ENCODE measurements at places on chromosomes 11 and 22. TPM values are rescaled to one million over a fixed set of nuclear protein-coding genes. Genes with fewer than 3 reads are reported as not detected.

DNA sequence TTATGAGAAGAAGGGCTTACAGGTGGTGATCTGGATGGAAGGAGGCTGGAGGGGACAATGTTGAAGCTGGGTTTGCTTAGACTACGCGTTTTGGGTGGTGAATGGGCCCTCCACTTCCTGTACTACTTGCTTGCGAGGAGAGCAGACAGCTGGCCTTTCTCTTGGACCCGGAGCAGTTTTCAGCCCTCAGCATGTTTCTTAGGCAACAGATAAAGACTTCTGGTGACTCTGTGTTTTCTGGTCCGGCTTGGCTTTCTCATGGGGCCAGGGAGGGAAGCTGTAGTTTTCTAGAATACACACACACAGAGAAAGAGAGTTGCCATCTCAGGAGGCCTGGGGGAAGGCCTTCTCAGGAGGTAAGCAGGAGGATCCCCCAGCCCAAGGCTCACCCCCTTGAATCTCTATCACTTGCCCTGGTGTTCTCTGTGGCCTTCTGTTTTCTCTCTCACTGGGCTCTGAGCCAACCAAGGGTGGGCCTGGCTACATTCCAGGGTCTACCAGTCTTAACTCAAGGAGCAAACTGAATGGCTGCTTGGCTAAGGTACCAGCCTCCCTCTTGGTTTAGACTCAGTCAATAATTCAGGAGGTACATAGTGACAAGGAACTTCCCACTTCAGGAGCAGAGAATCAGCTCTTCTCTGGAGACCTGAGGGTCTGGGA, 2.4 kb downstream of the CCS start:
- DNase-seq: peak; percentile 30

DNA sequence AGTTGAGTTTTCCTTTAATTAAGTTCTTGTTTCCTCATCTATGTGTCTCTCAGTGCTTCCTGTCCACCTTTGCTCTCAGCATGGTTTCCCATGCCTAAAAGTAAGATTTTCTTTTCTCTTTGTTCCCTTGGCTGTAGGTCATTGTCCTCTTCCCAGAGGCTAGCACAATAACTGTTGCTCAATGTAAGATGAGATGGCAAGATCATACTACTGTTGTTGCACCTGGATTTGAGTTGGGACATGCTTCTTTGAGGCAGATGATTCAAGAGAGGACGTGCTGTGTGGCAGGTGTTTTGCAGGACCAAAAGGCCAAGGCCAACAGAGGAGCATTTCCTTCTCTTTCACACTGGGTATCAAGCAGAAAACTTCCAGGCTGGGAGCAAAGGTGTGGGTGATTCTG, 11.3 kb upstream of the NELL1 start:
- no peak for DNase-seq

DNA sequence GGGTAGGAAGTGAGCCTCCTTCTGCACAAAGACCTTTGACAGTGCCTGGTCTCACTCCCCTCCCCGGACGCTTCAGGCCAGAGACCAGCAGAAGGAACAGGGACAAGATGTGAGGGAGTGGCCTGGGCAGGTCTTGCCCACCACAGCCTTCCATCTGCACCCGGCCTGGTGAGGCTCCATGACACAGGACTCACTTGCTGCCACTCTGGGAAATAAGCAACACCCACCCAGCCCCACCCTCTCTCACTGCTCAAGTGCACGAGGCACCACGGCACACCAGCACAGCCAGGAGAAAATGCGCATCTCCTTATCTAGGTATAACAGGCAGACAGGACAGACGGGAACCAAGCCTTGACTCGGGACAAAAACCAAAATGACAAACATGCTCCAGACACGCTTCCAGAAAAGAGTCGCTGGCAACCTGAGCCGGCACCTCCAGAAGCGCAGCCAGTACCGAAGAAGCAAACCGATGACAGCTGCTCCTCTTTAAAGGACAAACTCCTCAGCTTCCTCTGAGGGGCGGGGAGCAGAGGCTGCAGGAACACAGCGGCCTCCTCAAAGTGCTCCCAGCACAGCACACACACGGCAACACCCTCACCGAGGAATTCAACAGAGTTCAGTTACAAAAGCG, 41.7 kb downstream of the BRD1 start:
- DNase-seq: no peak

DNA sequence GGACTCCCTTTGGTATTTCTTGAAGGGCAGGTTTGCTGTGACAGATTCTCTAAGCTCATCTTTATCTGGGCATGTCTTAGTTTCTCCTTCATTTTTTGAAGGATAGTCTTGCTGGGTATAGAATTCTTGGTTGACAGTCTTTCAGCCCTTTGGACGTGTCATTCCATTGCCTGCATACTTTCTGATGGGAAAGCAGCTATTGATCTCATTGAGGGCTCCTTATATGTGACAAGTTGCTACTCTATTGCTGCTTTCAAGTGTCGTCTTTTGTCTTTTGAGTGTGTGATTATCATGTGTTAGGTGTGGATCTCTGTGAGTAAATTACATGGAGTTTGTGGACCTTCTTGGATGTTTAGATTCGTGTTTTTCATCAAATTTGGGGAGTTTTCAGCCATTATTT, 21.9 kb downstream of the IGHMBP2 start:
- DNase-seq: no peak

GRCh38 chr11:134045799-134046635, 22.9 kb upstream of the JAM3 start:
- peak; percentile 67 for DNase-seq

- peak; percentile 97 for DNase-seq
Measured at GRCh38 chr11:10857709-10858438, at the start of gene ZBED5. TSS of gene ZBED5 (minus strand) at chr11:10858053. CDS start at chr11:10854945, 3,108 bp downstream.

DNA sequence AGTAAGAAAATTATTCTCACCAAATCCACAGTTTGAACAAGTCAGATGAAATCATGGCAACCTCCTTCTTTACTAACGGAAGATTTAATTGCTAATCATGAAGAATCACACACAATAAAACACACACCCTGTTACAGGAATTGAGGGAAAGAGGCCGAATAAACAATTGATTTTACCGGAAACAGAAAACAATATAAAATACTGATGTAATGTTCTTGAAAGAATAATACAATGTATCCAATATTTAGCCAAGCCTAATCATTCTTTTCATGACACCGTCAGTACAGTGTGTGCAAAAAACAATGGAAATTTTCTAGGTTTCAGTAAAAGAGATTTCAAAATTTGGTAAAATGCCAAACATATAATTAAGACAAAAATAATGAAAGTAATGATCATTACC, 23.4 kb downstream of the ASRGL1 start:
- no peak for DNase-seq

- DNase-seq: peak; percentile 69
Measured at GRCh38 chr22:38824585-38824984, 19.2 kb downstream of the NPTXR start.

- DNase-seq: no peak
Measured at GRCh38 chr11:121113611-121114010, 12.6 kb downstream of the TECTA start.

DNA sequence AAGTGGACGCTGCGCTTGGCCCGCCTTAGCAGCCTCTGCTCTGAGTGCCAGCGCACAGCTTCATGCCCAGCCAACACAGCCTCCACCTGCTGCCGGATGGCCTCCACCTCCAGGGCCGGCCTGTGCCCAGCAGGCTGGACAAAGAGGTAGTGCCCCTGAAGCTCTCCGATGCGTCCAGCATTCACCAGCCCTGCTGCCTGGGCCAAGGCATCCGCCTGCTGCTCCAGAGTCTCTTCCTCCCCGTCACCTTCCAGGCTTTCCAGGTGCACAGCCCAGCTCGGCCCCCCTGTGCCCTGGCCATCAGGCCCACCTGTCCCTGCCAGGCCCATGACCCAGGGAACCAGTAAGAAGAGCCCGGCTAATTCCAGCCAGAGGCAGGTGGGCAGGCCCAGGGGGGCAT, 2.5 kb downstream of the PCSK7 start:
- DNase-seq: no peak

DNA sequence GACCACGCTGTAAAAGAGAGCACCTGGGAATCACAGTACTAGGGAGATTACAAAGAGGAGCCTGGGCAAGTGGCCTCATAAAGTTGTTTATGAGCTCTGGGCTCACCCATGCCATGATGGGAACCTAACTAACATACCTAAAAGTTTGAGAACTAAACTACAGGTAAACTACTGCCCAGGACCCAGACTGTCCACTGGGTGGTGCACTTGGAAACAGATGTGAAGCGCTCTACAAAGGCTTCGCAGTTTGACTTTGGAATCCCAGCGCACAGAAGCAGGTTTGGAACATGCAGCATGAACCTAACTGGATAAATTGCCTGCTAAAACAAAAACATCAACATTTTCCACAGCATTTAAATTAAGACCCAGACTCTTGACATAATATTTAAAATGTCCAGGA, 418.6 kb downstream of the FAM181B start:
- peak; percentile 19 for DNase-seq

GRCh38 chr11:64306876-64307622, 1.7 kb downstream of the ESRRA start:
- DNase-seq: no peak

GRCh38 chr11:9273376-9274336, 8.5 kb upstream of the DENND5A start:
- no peak for DNase-seq

DNA sequence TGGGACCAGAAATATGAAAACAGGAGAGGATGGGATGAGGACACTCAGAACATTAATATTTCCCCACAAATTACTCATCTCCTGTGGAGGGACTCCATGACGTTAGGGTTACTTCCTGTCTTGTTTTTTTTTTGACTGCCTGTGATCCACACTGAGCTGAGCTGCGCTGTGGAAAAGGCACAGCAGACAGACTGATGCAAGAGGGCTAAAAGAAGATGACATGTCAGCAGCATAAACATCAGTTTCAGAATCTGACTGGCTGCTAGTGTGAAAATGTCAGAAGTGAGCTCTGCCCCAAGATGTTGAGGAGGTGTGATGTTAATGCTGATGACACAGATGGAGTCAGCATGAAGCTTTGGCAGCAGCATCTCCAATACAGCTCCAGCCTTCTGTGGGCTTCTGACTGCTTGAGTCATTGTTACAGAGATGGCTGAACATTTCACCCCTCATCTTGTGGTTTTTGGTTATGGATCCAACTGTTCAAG, 286.8 kb downstream of the BLID start:
- peak; percentile 3 for DNase-seq

DNA sequence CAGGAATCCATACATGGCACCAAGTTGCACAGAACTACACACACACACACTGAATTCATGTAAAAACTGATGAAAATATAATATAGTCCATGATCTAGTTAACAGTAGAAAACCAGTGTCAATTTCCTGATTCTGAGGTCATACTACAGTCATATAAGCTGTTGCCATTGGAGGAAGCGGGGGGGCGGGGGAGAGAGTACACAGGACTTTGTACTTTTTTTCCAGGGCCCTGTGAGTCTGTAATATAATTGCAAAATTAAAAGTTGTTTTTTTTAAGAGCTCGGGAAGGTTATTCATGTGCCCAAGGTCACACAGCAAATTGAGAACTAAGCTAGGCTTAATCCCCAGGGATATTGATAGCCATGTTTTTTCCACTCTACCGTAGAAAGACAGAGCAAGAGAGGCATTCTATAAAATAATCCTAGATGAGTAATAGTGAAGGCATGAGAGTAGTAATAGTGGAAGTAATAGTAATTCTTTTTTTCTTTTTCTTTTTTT, 312.3 kb downstream of the MN1 start:
- DNase-seq: no peak

DNA sequence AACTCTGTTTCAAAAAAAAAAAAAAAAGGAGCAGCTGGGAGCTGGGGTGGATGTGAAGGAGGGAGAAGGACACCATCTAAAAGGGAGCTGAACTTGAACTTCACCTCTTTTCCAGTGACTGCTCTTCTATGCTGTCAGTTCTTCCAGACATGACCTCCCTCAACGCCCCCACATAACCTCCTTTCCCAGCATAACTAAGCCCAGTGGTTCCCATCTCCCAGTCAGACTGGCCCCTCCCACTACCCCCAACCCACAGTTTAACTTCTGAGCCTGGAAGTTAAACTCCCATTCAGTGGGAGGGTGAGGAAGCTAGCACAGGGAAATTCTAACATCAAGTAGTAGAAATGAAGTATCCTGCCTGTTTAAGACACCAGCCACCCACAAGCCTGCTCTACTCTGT, 1.8 kb downstream of the ARHGAP1 start:
- no peak for DNase-seq

- DNase-seq: no peak
Measured at GRCh38 chr11:30432178-30432577, 109.3 kb downstream of the ARL14EP start.

- DNase-seq: no peak
Measured at GRCh38 chr11:70525466-70525865, 127.1 kb downstream of the CTTN start.

DNA sequence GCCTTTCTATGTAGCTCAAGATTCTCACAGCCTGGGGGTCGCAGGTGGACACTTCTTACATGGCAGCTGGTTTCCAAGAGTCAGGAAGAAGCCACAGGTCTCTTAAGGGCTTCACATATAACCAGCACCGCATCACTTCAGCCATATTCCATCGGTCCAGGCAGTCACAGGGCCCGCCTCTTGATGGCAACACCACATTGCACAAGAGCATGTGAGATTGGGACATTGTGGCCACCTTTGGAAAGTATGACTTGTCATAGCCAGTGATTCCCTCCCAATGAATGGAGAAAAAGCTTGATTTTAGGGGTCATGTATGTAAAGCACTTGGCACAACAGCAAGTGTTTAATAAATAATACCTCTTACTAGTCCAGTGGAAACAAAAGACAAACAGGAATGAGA, 98.3 kb downstream of the NCAM1 start:
- DNase-seq: no peak

FADD gene
- total RNA-seq: 27.6 TPM

UPK2 gene
- 2.2 TPM for total RNA-seq

MIOX gene
- 0.29 TPM for total RNA-seq

CRYBA4 gene
- not detected for total RNA-seq

All from activated CD8-positive, alpha-beta T cell treated with anti-CD3 and anti-CD28 coated beads for 36 hours (primary cell).